ENCODE measurements at places on chromosomes 3 and 15. TPM values are rescaled to one million over a fixed set of nuclear protein-coding genes. Genes with fewer than 3 reads are reported as not detected.

Gene TMEM108
- total RNA-seq = not detected

Gene RAD51
- 1.1 TPM for total RNA-seq

Gene TRIM42
- not detected for total RNA-seq

Gene ARGFX
- not detected for total RNA-seq

Gene ZNF385D
- total RNA-seq = 2.2 TPM

Gene P2RY12
- not detected for total RNA-seq

Gene ARNT2
- total RNA-seq = 10.3 TPM

Gene ZNF80
- not detected for total RNA-seq

Gene RPSA
- 1,413 TPM for total RNA-seq

Gene TCF12
- total RNA-seq = 815 TPM

Gene GATA2
- total RNA-seq = 9.9 TPM

Gene RGMA
- 13.2 TPM for total RNA-seq

Gene CD200R1
- total RNA-seq = 0.88 TPM

DNA sequence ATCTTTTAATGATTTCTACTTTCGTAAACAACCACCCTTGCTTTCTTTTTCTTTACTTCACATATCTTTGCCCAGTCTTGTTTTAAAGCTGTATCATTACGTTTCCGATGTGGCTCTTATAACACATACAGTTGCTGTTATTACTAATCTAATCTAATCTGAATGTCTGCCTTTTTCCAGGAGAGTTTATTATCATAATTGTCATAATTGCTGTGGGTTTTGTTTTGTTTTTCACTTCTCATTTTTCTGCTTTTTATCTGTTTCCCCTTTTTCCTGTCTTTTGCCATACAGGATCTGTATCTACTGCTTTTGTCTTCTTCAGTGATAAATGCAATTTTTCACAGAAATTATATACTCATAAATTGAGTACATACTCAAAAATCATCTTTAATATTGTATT is 24.9 kb downstream of the HACL1 start:
- no peak for DNase-seq

- no peak for DNase-seq
These were observed 402.1 kb upstream of the MCTP2 start for GRCh38 chr15:93829115-93829870.

DNA sequence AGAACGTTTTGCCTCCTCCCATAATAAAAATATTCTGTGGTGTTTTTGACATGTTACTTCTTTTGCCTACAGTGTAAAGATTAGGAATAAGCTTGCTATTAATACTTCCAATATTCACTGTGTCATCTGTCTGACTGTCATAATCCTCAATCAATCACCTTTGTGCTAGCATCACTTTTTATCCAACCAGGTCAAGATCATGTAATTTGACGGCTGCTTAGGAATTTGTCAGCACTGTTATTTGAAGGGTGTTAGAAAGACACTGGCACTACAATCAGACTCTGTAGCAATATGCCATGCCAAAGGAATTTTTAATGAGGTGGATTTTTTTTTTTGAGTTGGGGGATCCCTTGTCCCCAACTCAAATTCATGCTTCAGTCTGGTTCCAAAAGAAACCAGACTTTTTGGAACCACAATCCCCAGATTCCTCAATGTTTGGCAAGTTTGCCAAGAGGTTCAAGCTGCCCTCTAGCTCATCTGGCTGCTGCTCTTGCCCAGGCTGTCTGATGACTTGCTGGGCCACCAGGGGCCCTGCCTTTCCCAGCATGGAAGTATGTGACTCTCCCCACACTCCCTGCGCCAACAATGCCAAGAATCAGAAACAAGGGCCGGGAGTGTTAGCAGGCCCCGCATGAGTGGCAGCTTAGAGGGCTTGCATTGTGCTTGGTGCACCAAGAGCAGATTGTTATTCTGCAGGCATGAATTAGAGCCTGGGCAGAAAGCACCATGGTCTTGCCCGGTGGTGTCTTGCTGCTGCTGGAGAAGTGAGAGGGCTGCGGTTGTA is 58.6 kb upstream of the TSC22D2 start:
- no peak for DNase-seq

DNA sequence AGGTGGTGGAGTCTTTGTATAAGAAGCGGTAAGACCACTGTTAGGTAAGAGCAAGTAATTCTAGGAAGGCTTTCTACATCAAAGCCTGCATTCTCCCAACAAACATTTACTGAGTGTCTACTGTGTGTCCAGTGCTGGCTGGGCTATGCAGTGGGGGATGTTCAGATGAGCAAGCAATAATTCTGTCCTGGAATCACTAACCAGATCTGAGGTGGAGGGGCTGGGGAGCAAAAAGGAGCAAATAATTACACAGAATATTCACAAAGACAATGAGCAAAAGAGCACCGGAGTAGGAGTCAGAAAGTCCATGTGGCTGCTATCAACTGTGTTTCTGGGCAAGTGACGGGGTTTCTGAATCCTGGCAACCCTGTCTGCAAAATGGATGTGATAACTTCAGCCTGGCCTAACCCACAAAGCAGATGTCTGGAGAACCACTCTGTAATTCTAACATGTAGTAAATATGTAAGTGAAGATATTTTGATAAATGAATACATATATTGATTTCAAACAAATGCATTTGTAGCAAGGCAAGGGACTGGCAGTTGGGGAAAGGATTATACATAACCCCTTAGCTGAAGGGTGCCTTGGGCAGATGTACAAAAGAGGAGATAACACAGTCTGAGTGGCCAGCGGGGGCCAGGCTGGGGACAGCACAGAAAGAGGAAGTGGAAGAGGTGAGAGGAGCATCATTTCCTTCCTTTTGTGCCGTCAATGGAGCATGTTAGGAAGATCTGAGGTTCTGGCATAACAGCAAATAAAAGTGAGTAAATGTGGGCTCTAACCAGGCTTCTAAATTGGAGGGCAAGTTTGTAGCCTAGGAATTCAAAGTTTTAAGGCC is 28.8 kb downstream of the CYP8B1 start:
- DNase-seq = peak; percentile 78

- no peak for DNase-seq
These were observed 220.4 kb downstream of the OSBPL10 start for GRCh38 chr3:31760654-31761053.

DNA sequence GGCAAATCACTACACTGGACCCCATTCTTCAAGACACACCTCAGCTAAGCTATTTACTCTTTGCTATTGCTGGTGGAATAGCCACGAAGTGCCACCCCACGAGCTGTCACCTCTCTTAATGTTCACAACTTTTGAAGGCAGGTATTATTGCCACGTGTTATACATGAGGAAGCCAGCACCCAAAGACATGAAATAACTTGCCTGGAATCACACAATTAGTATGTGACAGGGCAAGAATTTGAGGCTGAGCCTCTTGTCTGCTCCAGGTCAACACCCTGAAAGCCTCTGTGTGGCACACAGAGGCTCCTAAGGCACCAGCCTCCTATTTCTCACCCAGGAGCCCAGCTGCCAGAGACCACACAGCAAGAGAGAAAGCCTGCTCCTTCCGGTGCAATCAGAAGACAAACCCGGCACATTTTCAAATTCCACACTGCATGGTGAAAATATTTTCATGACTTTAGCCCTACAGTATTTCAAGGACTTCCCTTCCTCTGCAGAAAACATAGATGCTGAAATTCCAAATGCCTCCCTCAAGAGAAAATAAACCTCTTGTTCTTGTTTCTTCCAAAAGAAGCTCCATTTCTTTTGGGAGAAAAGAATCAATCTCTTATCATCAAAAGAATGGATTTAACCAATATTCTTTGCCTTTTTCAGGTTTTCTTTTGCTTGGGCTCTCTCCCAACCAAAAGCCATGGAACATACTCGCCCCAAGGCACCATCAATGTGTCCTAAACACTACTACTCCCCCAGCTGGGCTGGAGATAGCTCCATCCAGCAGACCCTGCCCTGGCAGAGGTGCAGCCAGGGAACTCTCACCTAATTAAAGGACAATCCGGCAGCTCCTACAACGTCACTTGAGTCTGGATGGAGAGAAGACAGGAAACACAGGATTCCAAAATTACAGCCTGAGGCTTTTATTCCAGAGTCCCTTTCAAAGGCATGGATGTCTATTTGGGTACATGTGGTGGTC is 84.7 kb upstream of the THBS1 start:
- DNase-seq = no peak

DNA sequence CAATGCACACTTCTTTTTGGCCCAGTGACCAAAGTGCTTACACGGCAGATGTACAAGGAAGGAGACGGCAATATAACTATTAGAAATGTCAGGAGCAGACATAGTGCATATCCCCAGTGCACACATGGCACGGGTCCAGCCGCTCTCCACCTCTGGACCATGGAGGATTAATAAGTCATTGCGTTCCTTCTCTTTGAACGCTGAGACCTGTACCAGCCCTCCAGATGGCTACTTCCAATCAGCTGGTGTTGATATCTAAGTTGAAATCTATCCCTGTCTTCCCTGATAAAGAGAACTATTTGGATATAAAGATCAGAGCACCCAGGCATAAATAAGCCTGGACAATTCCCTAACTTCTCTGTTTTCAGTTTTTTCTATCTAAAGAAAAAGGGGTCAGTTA is 212.5 kb downstream of the CADPS start:
- no peak for DNase-seq

GRCh38 chr15:65517866-65518207 is 348 bp upstream of the DPP8 start:
- no peak for DNase-seq

DNA sequence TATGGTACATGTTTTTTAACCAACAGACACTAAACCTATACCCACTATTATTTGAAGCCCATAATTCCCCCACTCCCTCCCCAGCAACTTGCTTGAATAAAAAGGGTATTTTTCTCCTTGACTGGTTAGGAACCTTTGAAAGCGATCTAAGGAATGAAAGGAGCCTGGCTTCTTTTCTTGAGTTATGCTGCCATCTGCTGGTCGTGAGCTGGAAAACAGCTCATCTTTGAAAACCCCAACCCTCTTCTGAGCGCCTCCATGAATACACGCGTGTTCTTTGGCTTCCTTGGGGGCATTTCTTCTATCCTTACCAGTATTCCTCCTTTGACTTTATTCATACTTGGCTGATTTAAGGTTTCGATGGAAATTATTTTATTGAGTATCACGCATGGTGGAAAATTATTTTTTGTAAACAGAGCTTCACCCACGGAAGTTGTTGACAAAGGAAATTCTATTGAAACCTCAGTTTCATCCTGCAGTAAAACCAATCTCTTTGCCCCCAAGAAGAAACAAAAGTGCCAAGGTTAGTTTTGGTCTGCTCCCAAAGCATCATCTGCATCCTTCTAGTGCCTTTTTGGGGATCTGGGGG is 171.6 kb downstream of the SV2B start:
- peak; percentile 84 for DNase-seq

GRCh38 chr3:52402101-52402521 is 42.8 kb downstream of the SEMA3G start:
- no peak for DNase-seq

DNA sequence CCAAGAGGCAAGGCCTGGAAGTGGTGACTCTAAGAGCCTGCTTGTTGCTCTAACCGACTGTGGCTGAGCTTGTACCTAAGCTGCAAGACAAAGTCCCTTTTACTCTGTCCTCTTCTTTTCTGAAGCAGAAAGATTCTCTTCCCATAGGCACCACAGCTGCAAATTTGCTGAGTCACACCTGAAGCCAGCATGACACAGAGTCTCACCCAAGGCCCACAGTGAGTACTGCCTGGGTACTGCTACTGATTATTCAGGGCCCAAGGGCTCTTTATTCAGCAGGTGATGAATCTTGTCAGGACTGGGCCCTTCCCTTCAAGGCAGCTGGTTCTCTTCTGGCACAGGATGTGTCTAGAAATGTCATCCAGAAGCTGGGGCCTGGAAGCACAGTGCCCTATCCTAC is 18.9 kb upstream of the TIGIT start:
- no peak for DNase-seq

GRCh38 chr3:189237526-189237925 is 65.8 kb downstream of the TPRG1 start:
- DNase-seq = no peak

DNA sequence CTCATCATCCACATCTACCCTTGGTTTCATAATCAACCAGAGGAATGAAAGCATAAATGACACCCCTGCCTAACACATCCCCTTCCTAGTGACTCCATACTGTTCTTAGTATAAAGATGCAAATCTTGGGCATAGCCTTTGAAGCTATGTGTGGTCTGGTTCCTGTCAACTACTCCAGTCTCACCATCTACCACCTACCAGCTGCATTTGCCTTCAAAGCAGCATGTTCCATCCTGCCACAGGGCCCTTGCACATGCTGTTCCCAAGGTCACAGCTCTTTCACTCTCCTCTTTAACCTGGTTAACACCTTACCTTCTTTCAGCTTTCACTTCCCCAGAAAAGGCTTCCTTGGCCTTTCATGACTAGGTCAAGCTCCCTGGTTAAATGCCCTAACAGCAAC is 62.3 kb upstream of the ARHGEF3 start:
- no peak for DNase-seq

- DNase-seq = no peak
These were observed 130.3 kb downstream of the GHSR start for GRCh38 chr3:172317984-172318383.

- DNase-seq = no peak
These were observed 3.2 kb downstream of the KCTD6 start for GRCh38 chr3:58495101-58495500.

DNA sequence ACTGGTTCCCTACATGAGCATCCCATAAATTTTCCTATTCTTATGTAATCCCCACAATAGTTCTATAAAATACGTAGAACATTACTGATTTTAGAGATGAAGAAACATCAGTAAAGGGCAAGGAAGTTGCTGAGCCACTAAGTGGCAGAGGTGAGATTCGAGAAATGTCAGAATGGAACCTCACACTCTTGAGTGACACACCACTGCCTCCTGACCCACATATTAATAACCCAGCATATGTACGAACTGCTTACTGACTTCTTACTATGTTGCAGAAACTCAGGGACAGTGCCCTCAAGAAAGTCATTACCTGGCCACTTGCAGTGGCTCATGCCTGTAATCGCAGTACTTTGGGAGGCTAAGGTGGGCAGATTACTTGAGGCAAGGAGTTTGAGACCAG is 1022.4 kb downstream of the FHIT start:
- DNase-seq = no peak

GRCh38 chr3:17945018-17945798 is 202.8 kb upstream of the TBC1D5 start:
- DNase-seq = no peak

DNA sequence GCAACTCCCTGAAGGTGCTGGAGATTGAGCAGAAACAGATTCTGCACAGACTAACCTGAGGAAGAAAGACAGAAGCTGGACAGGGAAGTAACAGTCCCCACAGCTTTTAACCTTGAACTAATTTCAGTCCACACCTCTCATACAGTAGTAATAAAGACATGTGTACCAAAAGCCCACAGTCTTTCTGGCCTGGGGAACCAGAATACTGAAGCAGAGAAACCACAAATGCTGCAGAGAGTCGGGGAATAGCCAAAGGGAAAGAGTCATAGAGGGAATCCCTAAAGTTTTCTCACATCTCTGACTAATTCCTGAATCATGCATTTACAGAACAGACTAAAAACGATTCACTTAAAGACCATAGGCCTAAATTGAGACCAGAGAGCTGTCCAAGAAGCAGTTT is 503.4 kb upstream of the NECTIN3 start:
- DNase-seq = no peak

- DNase-seq = no peak
These were observed 410.8 kb upstream of the MCTP2 start for GRCh38 chr15:93820566-93820965.

GRCh38 chr15:83904107-83905040 is 250.5 kb downstream of the ADAMTSL3 start:
- DNase-seq = no peak
